ENCODE measurements at places on chromosomes 5 and 9.

DNA sequence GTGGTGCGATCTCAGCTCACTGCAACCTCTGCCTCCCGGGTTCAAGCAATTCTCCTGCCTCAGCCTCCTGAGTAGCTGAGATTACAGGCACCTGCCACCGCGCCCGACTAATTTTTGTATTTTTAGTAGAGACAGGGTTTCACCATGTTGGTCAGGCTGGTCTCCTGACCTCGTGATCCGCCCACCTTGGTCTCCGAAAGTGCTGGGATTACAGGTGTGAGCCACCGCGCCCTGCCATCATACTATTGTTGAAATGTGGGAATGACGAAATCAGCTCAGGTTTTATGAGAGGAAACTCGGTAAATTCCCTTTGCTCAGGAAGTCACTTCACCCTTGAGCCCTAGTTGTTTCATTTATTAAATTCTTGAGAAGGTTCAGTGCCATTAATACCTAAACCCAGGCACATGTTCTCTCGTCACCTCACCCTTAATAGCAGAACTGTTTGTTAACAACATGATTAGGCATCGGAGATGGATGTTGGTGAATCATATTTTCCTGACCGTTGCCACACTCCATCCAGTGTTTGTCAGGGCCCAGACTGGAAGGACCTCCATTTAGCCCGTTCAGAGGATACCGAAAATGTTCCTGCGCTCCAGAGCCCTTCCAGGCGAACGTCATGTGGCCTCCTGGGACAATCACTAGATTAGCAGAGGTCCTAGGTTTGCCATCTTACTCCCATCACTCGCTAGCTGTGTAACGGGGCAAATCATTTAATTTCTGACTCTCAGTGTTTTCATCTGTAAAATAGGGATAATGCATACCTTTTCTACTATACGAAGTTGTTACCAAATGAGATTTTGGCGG, 20.0 kb upstream of the CREBRF start:
- DNase-seq = no peak

- DNase-seq = no peak
Measured at GRCh38 chr9:131667576-131667975, 72.3 kb downstream of the RAPGEF1 start.

- no peak for DNase-seq
Measured at GRCh38 chr9:84819491-84819991, 150.0 kb downstream of the NTRK2 start.

- no peak for DNase-seq
Measured at GRCh38 chr5:94747371-94747770, 128.9 kb downstream of the SLF1 start.

DNA sequence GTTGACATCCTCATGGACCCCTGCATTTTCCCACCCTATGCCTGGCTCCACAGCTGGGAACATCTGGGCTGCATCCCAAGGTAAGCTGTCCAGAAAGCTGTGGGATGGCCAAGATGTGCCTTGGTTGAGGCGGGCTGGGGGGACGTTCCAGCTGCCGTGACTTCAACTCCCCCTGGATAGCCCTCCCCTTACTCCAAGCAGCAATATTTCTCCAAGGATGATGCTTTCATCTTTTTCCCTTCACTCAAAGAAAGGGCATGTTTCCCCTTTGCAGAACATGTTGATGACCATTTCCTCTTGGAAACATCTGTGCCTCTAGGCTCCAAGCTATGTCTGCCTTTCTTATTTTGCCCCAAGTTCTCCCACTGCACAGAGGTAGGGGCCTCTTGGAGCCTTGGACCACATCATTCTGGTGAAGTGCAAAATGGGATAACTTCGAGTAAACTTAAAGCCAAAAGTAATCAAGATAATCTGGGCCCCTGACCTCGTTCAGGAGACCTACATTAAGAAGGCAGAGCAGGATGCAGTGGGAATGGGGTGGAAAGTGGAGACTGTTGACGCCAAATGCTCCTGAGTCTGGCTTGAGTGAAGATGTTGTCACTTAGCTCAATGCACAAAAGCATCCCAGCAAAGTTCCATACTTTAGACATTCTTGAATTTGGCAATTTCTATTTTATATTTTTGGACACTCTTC, 175.2 kb downstream of the GAS1 start:
- DNase-seq = no peak

DNA sequence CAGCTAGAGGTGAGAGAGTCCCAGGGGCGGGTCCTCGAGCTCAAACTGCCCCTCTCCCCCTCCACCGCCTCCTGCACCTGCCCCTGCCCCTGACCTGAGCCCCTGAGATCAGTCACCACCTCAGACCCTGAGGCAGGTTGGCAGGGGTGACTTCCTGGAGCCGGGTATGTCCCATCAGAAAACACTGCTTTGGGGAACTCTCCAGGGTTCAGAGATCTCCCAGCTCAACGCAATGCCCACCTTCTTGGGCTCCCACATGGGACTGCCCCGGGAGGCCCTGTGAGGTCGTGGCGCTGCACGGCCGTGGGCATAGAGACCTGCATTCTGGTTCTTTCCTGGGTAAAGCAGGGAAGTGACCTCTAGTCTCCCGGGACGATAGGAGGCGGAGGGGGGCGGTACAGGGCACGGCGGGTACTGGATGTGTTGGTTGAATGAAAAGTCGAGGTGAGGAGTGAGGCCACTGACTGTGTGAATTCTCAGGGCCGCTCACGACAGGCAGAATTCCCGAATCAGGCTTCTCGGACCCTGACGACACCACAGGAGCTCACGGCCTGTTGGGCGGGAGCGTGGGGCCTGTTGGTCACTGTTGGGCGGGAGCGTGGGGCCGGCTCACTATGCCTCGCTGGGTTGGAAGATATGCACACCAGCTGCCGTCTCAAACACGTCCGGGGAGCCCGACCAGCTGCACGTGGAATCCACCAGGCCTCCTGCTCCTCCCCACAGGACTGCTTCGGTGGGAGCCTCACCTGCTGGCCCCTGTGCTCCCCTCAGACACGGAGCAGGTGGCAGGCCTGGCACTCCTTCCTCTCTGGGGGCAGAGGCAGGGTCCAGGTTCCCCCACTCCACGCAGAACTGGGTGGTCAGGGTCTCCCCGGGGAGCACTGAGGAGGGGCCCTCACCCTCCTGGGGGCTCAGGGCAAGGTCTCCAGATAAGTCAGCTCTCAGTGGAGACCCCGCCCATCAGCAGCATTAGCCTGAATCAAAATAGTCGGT, 178.0 kb upstream of the PPP1R26 start:
- DNase-seq = no peak

DNA sequence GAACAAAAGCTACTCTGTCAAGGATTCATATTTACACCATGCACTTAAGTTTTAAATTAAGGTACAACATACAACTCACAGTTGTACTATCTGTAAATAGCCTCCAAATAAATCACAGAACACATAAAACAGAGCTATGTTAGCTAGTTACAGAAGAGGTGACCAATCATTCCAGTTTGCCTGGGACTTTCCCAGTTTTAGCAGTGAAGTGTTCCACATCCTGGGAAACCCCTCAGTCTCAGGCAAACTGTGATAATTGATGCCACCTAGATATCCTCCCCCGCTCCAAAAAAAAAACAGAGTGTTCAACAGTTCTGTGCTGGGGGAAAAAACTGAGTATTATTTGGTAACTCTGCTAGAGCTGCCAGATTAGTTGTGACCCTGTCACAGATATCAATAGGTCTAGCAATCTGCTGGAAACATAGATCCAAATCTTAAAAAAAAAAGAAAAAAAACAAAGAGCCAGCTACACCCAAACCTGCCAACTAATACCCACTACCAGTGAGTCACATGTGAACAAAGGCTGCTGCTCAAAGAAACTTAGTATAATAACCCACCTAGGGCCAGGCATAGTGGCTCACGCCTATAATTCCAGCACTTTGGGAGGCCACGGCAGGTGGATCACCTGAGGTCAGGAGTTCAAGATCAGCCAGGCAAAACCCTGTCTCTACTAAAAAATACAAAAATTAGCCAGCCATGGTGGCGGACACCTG, 5.7 kb downstream of the TBCA start:
- DNase-seq = no peak

- DNase-seq = no peak
Measured at GRCh38 chr5:65047948-65048690, 279.4 kb downstream of the CWC27 start.

- no peak for DNase-seq
Measured at GRCh38 chr5:112708103-112708622, 29.5 kb upstream of the APC start.

DNA sequence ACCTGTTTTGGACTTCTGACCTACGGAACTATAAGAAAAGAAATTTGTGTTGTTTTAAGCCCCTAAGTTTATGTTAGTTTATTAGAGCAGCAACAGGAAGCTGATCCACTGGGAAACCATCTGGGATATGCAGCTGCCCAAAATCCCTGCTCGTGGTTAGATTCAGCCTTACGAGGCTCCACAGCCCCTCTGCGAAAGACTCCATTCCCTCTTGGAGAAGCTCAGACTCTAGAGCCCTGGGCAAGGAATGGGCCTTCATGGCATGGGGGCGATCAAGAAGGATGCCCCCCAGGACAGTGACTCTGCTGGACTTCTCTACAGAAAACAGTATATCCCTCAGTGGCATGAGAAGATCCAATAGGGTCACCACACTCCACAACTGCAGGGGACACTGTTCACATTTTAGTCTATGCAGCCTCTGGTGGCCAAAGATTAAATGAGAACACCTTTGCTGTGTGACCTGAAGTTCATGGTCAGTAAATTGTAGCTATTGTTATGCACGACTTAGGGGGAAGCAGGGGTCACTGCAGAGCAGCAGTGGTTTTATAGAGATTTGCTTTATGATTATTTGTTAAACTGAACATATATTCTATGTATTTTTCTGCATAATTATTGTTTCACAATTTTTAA, 21.1 kb downstream of the IRF1 start:
- no peak for DNase-seq

DNA sequence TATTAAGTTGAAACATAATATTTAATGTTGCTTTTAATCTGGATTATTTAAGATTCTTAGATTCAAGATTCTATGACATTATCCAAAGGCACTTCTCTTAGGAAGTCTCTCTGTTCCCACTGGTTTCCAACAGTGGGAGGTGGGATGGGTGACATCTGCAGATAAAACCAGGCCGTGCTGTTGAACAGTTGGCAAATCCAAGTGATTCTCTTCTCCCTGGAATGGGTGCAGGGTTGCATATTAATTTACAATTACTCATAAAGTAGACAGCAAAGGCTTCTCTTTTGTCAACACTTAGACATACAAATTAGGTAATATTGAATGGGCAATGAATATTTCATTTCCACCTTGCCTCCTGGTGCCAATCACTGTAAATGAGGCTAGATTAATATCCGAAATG, 233.7 kb upstream of the IL12B start:
- no peak for DNase-seq

- DNase-seq = no peak
Measured at GRCh38 chr9:73719660-73720059, 568.0 kb downstream of the ANXA1 start.

DNA sequence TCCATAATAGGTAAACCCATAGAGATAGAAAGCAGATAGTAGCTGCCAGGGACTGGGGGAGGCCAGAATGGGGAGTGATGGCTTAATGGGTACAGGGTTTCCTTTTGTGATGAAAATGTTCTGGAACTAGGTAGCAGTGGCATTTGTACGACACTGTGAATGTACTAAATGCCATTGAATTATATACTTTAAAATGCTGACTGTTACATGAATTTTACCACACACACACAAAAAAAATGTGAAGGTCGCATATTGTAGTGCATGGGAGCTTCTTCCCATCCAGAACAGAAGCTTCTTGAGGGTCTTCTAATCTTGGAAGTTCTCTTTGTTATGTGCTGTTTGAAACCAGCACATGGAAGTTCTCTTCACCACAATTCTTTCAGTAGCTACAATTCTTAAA, 19.9 kb upstream of the ANP32B start:
- DNase-seq = no peak

GRCh38 chr9:121268598-121268850, 562 bp downstream of the GSN start:
- no peak for DNase-seq

DNA sequence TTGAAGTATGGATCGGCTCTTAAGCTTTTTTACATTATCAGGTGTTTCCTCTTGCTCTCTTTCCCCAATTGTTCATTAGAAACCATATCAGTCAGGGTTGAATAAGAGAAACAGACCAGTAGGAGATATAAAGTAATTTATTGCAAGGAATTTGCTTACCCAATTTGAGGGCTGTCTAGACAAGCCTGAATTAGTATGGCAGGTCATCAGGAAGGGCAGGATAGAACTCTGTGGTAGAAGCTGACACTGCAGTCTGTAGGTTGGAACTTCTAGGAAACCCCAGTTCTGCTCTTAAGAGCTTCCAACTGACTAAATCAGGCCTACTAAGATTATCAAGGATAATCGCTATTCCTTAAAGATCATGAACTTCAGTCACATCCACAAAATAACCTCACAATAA, 24.3 kb downstream of the ISOC1 start:
- DNase-seq = no peak

DNA sequence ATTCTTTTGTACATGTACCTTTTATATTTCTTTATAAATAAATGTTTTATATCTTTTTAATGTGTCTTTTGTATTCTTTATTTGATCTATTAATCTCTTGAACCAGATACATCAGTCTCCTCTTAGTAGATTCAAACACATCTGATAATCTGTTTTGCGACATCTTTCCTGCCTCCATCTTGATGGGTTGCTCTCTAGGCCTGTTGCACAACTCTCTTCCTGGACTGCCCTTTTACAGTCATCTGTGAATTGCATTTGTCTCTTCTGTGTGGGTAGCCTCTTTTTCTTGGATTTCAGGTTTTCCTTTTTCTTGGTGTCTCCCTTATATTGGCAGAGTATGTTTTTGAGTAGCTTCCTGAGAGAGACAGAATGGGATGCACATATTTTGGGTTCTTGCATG, 6.2 kb downstream of the ZFYVE16 start:
- DNase-seq = no peak

GRCh38 chr5:138946831-138947560, 71.9 kb upstream of the LRRTM2 start:
- DNase-seq = no peak

GRCh38 chr5:173310218-173310769, 17.9 kb downstream of the STC2 start:
- DNase-seq = no peak
